ENCODE measurements at places on chromosomes 2 and 18.

GRCh38 chr2:28357055-28357454, 35.6 kb upstream of the FOSL2 start:
- no peak for DNase-seq

GRCh38 chr2:165953306-165953654, 296 bp downstream of the TTC21B start:
- DNase-seq = no peak

GRCh38 chr2:55001716-55002115, 48.5 kb downstream of the RTN4 start:
- DNase-seq = no peak

DNA sequence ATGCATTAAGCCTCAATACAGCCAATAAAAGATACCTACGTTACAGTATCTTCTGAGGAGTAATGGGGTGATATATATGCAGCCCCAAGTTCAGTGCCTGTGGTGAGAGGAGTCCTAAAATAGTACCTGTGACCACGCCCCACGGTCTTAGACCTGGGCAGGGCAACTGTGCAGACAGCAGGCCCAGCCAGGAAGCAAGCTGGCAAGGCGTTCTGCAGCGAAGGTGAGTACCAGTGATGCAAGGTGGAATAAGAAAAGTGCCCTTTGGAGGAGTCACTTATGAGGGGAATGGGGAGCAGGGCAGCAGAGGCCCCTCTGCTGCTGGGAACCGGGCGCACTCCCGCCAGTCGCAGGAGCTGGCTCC, 12.7 kb upstream of the MAP3K2 start:
- DNase-seq = no peak

DNA sequence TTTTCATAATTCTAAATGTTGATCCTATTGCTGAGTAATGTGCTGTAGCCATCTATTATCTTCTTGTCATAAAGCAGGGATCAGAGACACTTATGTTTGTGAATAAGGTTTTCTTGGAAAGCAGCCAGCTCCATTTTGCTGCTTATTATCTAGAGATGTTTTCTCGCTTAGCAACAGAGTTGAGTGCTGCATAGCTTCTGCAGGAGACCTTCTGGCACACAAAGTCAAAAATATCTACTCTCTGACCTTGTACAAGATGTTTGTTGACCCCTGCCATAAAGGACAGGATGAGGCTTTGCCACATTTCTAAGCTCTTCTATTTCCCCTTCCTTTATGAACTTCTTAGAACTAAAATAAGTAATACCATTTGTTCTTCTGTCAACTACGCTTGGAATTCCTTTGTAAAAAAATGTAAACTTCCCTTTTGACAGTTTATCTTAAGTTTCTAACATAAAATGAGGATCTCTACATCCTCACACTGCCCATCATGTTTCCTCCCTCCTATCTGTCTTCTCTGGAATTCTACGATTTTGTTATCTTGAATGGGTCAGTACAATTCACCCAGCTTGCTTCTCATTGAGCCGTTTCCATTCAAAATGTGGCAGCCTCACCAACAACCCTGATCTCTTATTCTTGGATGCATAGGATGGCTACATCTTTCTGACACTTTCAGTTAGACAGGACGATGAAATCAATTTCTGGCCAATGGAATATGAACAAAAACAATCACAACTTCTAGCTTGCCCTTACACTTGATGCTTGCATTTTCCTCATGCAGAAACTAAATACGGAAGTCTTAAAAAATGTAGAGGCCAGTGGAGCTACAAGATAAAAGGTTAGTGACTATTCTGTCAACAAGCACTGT, 1377.0 kb downstream of the SUCLG1 start:
- DNase-seq = no peak

- DNase-seq = no peak
Measured at GRCh38 chr2:130776550-130776949, 21.2 kb downstream of the AMER3 start.

- no peak for DNase-seq
Measured at GRCh38 chr2:220994846-220995245, 577.3 kb downstream of the EPHA4 start.
